Foreskin keratinocyte (primary cell): ENCODE measurements at places on chromosomes 16 and 17. TPM values are rescaled to one million over a fixed set of nuclear protein-coding genes. Genes with fewer than 3 reads are reported as not detected.

Gene PSMD11
- 100 and 119 TPM in 2 replicates for total RNA-seq

Gene POLR3K
- total RNA-seq = 10.7 and 16.2 TPM in 2 replicates

Gene MPP2
- total RNA-seq = 0.53 and 0.71 TPM in 2 replicates

Gene CCDC144A
- total RNA-seq = 0.17 and 2.4 TPM in 2 replicates

Gene NUP93
- 145 and 171 TPM in 2 replicates for total RNA-seq

Gene CSH2
- not detected in 2 replicates for total RNA-seq

Gene PRSS53
- 1.1 and 1.4 TPM in 2 replicates for total RNA-seq

Gene FBXL16
- 0.28 and 2.4 TPM in 2 replicates for total RNA-seq

Gene GPR179
- not detected in 2 replicates for total RNA-seq

Gene NPIPB9
- 0.07 and 0.53 TPM in 2 replicates for total RNA-seq

Gene DNAAF1
- total RNA-seq = not detected in 2 replicates

Gene KRTAP4-4
- not detected in 2 replicates for total RNA-seq

Gene KRTAP4-3
- not detected in 2 replicates for total RNA-seq

Gene MEFV
- total RNA-seq = not detected in 2 replicates

Gene NLRC5
- total RNA-seq = 8.4 and 10.3 TPM in 2 replicates

Gene OR2C1
- 0.07 TPM in 1 of 2 replicates, not detected in the other for total RNA-seq

Gene C17orf100
- 0.88 and 1.2 TPM in 2 replicates for total RNA-seq

Gene TUBB3
- total RNA-seq = 29.0 and 60.8 TPM in 2 replicates

Gene TMEM238L
- total RNA-seq = not detected in 2 replicates

Gene ITGA3
- total RNA-seq = 1,046 and 1,112 TPM in 2 replicates

Gene TEKT1
- total RNA-seq = not detected in 2 replicates

Gene CALB2
- total RNA-seq = 0.07 TPM in 1 of 2 replicates, not detected in the other

Gene CX3CL1
- total RNA-seq = 0.54 and 0.74 TPM in 2 replicates

Gene ANKRD40CL
- not detected in 2 replicates for total RNA-seq

Gene TSPAN10
- 0.67 and 0.71 TPM in 2 replicates for total RNA-seq

Gene KRT40
- not detected in 2 replicates for total RNA-seq

Gene CHAD
- not detected in 2 replicates for total RNA-seq

Gene TMEM114
- total RNA-seq = not detected in 2 replicates

Gene TMEM256
- 128 and 131 TPM in 2 replicates for total RNA-seq
